Vagina (tissue), 2 donors: ENCODE measurements at places on chromosomes 3 and 15.

DNA sequence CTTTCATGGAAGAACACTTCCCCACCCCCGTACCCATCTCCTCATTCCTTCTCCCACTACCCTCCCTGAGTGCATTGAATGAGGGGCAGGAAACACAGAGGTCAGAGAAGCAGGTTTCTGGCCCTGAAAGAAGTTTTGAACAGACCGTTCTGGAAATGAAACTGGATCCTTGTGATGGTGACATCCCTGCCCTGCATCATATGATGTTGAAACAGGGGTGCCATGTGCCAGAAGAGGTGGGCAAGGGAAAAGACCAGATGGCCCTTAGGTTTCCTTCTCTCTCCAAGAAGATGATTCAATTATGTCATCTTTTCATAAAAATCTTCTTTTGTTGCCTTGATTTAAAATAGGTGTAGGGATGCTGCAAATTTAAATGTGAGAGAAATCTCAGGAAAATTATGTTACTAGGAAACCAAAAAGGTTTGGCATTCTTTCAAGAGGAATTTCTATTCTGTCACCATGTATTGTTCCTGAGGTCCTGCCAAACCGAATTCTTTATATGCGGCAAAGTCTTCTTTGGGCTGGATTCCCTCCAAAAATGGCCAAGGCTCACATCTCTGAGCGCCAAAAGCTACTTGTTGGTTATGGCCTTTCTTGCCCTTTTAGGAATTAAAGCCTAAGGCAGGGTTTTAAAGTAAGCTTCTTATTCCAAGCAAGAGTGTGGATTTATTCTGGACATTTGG, 19.9 kb upstream of the TNFAIP8L3 start:
- H3K4me1 ChIP-seq, result no peaks in the 10 kb centered on the region
- no peaks in the 10 kb centered on the region for H3K36me3 ChIP-seq
- no peaks in the 10 kb centered on the region for H3K27me3 ChIP-seq
- H3K27ac ChIP-seq, result no peak overlapping the region

GRCh38 chr3:119774444-119774843, 7.5 kb upstream of the NR1I2 start:
- DNase-seq, result no peak
- H3K27ac ChIP-seq, result no peak overlapping the region
- H3K36me3 ChIP-seq, result no peaks in the 10 kb centered on the region
- no peaks in the 10 kb centered on the region for H3K4me1 ChIP-seq
- H3K4me3 ChIP-seq, result no peak overlapping the region

- no peaks in the 10 kb centered on the region for H3K27me3 ChIP-seq
- no peaks in the 10 kb centered on the region for H3K36me3 ChIP-seq
- no peak for DNase-seq
- no peak overlapping the region for H3K4me3 ChIP-seq
- H3K4me1 ChIP-seq, result peaks cover 20% of the 10 kb centered on the region
These were observed 44.8 kb upstream of the TLE3 start for GRCh38 chr15:70142322-70143191.

DNA sequence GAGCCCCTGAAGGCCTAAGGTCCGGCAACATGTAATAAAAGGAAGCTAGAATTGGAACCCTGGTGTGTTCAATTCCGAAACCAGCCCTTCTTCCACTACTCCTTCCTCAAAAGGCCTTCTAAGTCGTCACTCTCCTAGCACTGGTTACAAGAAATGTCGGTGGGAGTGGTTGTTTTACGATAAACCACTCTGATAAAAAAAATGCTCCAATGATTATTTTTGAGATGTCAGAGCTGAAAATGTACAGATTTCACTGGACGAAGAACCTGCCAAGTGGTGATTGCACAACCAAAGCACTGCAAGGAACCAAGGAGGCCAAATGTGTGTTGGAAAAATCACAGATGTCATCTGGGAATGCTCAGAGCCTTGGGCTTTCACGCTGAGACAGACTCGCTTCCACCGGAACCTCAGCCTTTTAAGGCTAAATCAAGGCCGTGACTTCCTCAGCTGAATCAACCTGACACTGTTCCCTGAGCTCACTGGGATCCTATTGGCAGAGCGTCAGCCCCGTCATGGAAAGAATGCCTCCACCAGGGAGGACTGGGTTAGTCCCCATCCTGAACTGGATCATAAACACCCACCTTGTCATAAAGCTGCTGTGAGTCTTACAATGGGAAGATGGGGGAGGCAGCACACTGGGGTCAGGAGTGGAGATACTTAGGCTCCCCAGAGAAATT, 108.1 kb upstream of the THBS1 start:
- H3K4me3 ChIP-seq, result no peak overlapping the region
- H3K27me3 ChIP-seq, result no peaks in the 10 kb centered on the region
- H3K27ac ChIP-seq, result peak overlapping the region; percentile 74

- peaks cover 7% of the 10 kb centered on the region for H3K4me1 ChIP-seq
- H3K27me3 ChIP-seq, result no peaks in the 10 kb centered on the region
- DNase-seq, result no peak
- H3K4me3 ChIP-seq, result no peak overlapping the region
- H3K36me3 ChIP-seq, result no peaks in the 10 kb centered on the region
- H3K27ac ChIP-seq, result no peak overlapping the region
These were observed 80.6 kb downstream of the CCR1 start for GRCh38 chr3:46127503-46127902.

DNA sequence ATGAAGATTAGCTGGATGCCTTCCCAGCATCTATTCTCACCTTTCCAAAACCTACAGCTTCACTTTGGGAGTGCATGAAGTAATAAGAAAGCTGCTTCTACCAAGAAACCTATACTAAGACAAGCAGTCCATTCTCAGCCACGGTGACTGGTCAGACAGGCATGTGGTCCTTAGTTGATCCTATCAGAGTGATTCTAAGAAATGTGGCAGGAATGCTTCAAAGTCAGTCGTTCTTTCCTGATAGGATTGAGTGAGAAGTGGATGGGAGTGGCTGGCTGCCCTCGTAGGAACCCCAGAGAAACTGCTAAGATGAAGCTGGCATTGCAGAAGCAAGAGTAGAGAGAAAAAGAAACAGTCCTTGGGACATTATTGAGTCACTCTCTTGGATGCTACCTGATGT, 16.6 kb downstream of the FOXB1 start:
- H3K27me3 ChIP-seq, result no peaks in the 10 kb centered on the region
- DNase-seq, result no peak
- H3K36me3 ChIP-seq, result no peaks in the 10 kb centered on the region
- H3K4me1 ChIP-seq, result no peaks in the 10 kb centered on the region
- H3K4me3 ChIP-seq, result no peak overlapping the region

- no peak overlapping the region for H3K27ac ChIP-seq
- no peaks in the 10 kb centered on the region for H3K27me3 ChIP-seq
- no peak for DNase-seq
- H3K4me1 ChIP-seq, result no peaks in the 10 kb centered on the region
- no peak overlapping the region for H3K4me3 ChIP-seq
These were observed 30.9 kb upstream of the CLK3 start for GRCh38 chr15:74584779-74585178.

- no peak for DNase-seq
- H3K4me3 ChIP-seq, result no peak overlapping the region
- peaks cover 5% of the 10 kb centered on the region for H3K4me1 ChIP-seq
These were observed 487.6 kb downstream of the NAALADL2 start for GRCh38 chr3:175346573-175347356.

DNA sequence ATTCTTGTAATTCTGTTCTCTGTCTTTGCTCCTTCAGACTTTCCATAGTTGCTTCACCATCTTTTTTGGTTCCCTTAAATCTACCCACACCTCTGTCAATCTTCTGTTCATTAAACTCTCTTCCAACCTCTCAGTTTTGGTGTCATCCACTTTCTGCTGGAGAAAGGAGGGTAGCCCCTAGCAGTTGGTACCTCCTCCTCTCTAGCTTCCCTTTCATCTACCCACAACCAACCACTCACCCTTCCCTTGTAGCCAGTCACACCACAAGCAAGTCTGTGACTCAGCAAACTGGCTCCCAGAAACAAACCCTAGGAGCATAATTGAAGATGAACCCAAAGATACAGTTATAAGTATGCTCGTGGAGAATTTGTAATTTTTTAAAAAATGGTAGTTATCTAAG, 318.6 kb downstream of the FHIT start:
- H3K4me1 ChIP-seq, result no peaks in the 10 kb centered on the region
- H3K36me3 ChIP-seq, result no peaks in the 10 kb centered on the region
- DNase-seq, result no peak
- no peak overlapping the region for H3K27ac ChIP-seq

DNA sequence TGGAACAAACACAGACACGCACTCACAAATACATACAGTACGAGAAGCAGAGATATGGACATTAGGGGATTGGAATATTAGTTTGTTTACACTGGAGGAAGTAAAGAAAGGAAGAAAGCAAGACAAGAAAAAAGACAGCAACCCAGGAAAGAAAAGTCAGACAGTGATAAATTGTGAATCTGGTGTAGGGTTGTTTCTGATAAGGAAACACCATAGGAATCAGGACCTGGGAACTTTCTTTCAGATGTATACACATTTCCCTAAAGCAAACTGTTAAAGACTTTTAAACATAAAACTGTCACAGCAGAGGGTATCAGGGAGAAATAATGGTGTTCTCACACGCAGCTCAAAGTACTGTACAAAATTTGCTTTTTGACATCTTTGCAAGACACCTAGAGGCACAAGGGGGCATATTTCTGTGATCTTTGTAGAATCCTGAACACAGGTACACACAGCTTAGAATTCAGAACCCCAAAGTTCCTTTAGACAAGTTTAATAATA, 153.7 kb downstream of the TUSC7 start:
- no peaks in the 10 kb centered on the region for H3K27me3 ChIP-seq
- no peak for DNase-seq
- H3K36me3 ChIP-seq, result no peaks in the 10 kb centered on the region
- peaks cover 14% of the 10 kb centered on the region for H3K4me1 ChIP-seq

DNA sequence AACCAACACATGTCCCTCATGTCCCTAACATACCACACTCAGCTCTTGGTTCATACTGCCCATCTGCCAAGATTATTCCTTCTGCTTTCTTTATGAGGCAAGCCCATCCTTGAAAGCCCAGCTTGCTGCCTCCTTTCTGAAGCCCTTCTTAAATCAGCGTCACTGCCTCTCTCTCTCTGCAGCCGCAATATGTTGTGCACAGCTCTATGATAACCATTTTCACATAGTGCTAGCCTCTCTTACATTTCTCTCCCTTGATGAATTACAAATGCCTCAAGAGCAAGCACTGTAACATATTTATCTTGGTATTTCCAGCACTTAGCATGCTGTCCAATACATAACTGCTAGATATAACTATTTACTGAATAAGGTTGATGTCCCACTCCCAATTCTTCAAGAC, 86.5 kb downstream of the TNIK start:
- H3K4me3 ChIP-seq, result no peak overlapping the region
- DNase-seq, result no peak
- no peaks in the 10 kb centered on the region for H3K27me3 ChIP-seq
- no peaks in the 10 kb centered on the region for H3K36me3 ChIP-seq
- no peak overlapping the region for H3K27ac ChIP-seq

DNA sequence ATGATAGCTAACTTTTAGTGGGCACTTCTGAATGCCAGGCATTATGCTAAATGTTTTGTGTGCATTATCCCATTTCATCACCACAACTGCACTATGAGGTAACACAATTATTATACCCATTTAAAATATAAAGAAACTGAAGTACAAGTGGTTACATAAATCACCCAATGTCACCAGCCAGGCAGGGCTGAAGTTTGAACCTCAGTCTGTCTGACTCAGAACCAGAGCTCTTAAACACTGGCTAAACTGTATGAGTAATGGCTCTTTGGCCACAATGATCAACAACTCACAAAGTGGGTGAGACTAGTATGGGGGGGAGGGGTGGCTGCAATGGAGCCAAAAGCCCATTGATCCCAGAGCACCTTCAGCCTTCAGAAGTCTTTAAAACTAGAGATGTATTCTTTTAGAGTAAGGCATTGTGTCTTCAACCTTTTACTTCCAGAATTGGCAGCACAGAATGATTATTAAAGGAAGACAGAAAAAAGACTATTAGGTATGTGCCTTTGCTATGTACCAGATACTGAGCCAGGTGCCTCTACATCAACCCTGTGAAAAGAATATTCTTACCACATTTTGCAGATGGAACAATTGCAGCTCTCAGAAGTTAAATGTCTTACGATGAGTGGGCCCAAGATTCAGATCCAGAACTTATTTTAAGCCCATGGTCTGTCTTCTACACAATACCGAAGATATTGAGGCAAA, 166.9 kb downstream of the UACA start:
- H3K36me3 ChIP-seq, result no peaks in the 10 kb centered on the region
- H3K4me1 ChIP-seq, result no peaks in the 10 kb centered on the region
- H3K27ac ChIP-seq, result no peak overlapping the region
- peaks cover 3% of the 10 kb centered on the region for H3K27me3 ChIP-seq
- DNase-seq, result no peak

- no peaks in the 10 kb centered on the region for H3K27me3 ChIP-seq
- H3K36me3 ChIP-seq, result no peaks in the 10 kb centered on the region
- no peak for DNase-seq
- H3K4me3 ChIP-seq, result no peak overlapping the region
- no peak overlapping the region for H3K27ac ChIP-seq
These were observed 222.2 kb upstream of the PDZRN3 start for GRCh38 chr3:73846951-73847350.

- H3K27ac ChIP-seq, result no peak overlapping the region
- H3K36me3 ChIP-seq, result no peaks in the 10 kb centered on the region
- H3K4me3 ChIP-seq, result no peak overlapping the region
- no peaks in the 10 kb centered on the region for H3K4me1 ChIP-seq
- H3K27me3 ChIP-seq, result no peaks in the 10 kb centered on the region
These were observed 482.6 kb upstream of the TGFBR2 start for GRCh38 chr3:30123755-30124154.

DNA sequence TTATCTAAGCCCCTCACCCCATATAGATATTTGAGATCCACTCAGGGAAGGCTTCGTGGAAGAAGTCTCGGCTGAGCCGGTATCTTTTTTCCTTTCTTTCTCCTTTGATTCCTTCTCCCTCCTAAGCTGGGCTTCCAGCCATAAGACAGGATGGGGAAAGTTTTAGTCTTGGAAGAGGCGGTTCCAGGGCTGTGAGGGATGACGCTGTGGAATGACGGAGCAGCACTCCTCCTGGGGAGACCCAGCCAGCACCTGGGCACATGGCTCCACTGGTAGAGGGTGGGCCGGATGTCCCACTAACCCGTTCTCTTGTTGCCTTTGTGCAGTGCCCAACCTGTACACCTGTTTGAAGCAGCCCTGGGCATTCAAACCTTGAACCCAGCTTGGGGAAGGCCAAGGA, 43.2 kb upstream of the FAM107A start:
- no peak for DNase-seq
- H3K27ac ChIP-seq, result no peak overlapping the region
- H3K27me3 ChIP-seq, result no peaks in the 10 kb centered on the region
- H3K36me3 ChIP-seq, result no peaks in the 10 kb centered on the region

- H3K4me1 ChIP-seq, result no peaks in the 10 kb centered on the region
- no peak overlapping the region for H3K4me3 ChIP-seq
- H3K36me3 ChIP-seq, result no peaks in the 10 kb centered on the region
- DNase-seq, result no peak
- H3K27me3 ChIP-seq, result no peaks in the 10 kb centered on the region
- H3K27ac ChIP-seq, result no peak overlapping the region
These were observed 28.2 kb upstream of the BCL6 start for GRCh38 chr3:187773233-187774184.

DNA sequence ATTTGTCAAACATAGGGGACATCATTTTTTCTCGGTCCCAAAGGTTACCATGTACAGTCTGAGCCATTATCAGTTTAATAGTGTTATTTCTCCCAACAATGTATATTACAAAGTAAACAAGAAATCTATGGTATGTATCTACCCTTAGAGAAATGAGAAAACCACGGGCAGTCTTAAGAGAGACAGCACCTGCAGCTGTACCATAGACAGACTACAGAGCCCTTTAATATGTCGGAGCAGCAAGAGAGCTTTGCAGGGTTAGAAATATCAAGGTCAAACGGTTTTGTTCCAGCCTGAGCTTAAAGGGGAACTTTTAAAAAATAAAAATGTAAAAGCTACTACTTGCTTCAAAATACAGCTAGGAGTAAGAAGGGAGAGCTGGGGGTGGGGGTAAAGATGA, 53.2 kb downstream of the SH3BP5 start:
- no peak for DNase-seq
- peaks cover 23% of the 10 kb centered on the region for H3K4me1 ChIP-seq
- no peak overlapping the region for H3K27ac ChIP-seq
- no peaks in the 10 kb centered on the region for H3K27me3 ChIP-seq
- no peaks in the 10 kb centered on the region for H3K36me3 ChIP-seq
